ENCODE measurements at places on chromosomes 6 and 20.
A peak's percentile ranks its signal among the peaks of the same experiment; 100 is the strongest.

DNA sequence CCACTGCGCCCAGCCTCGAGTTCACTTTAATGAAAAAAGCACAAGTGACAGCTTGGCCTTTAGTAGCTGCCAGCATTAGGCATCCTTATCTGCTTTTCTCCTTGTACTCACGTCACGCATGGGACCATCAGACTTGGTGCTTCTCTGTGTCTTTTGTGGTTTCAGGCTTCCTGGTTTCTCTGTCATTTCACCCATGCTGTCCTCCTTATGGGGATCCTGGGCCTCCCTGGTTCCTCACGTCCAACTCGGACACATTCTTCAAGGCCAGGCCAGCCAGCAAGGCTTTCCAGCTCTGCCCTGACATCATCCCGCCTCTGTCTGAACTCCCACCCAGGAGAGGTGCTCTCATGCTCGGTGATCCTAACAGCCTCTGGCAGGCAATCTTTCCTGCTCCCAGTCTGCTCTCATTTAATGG lies 83.2 kb downstream of the TIAM2 start:
- DNase-seq, result no peak

- DNase-seq, result no peak
Measured at GRCh38 chr6:105964979-105965760, 121.0 kb upstream of the PRDM1 start.

DNA sequence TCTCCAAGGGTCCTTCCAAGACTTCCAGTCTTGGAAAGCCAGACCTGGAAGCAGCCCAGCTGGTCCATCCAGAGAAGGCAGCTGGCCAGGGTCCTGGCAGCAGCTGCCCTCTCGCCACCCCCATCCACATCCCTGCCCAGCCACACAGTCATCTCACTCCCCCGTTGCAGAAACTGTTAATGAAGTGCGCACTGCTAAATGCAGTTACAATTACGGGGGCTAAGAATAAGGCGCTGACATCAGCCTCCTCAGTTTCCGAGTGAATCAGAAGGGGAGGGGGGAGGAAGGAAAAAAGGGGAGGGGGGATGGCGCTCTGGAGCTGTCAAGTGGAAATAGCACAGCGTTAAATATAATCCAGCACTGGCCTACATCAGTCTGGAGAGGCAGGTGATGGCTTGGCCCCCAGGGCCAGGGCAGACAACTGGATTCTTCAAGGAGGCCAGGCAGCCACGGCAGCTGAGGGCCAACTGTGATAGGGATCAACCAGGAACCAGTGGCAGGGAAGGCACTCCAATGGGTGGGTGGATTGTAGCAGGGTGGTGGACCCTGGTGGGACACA lies 6.9 kb downstream of the RIMS4 start:
- DNase-seq, result no peak

GRCh38 chr6:115708850-115709249 lies 351.8 kb downstream of the FRK start:
- no peak for DNase-seq

- DNase-seq, result peak; percentile 73
Measured at GRCh38 chr6:147201885-147202515, 2.2 kb upstream of the STXBP5 start.

DNA sequence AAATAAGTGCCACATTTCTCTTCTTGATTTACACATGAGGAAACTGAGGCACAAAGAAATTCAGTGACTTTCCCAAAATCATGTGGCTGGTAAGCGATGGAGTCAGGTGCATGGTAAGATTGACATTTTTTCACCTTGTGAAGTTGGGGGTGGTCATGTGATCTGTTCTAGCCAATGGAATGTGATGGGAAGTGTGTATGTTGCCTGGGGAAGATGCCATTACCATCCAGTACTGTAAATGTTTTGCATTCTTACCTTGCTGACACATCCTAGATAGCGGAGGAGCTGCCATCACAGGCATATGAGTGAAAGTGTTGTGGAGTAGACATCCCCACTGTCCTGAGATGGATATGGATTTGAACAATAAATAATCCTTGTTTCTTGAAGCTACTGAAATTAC lies 499.6 kb upstream of the SULF2 start:
- no peak for DNase-seq

DNA sequence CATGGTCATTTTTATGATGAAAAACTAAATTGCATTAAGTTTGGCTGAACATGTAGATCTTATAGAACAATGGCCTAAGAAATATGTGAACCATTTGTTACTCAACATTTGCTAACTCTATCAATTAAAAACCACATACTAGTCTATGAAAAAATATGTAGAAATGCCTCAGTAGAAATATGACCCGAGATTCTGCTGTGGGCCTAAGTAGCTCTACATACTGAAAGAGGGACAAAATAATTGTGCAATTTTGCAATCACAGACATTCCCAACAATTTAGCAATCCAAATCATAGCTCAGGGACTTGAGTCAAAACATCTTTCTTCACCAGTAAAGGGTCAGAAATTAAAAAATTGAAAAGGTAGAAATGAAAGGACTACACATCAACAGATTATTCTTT lies 619.0 kb downstream of the FRK start:
- DNase-seq, result no peak

DNA sequence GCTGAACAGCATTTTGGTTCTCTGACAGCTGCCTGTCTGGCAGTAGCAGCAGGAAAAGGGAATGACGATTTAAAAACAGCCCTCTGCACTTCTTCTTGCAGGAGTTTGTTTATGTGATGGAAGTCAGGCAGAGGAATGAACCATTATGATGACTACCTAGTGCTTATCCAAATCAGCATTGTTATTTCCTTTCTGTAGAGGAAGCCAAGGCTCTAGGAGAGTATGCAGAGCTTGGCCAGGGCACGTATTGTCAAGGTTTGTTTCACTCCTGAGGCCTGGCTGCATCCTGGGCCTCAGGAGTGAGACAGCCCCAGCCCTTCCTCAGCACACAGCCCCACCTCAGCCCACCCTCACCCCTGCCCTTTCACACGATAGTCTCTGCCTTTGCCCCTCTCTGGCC lies 68.5 kb downstream of the FAM229B start:
- DNase-seq, result no peak

- no peak for DNase-seq
Measured at GRCh38 chr20:2759603-2760296, 40.7 kb downstream of the CPXM1 start.

- DNase-seq, result peak; percentile 73
Measured at GRCh38 chr20:34708621-34709043, 4.5 kb downstream of the TP53INP2 start.

GRCh38 chr6:111972745-111973117 lies 81.2 kb upstream of the CCN6 start:
- DNase-seq, result no peak

GRCh38 chr6:144476286-144476685 lies 191.2 kb downstream of the UTRN start:
- no peak for DNase-seq

DNA sequence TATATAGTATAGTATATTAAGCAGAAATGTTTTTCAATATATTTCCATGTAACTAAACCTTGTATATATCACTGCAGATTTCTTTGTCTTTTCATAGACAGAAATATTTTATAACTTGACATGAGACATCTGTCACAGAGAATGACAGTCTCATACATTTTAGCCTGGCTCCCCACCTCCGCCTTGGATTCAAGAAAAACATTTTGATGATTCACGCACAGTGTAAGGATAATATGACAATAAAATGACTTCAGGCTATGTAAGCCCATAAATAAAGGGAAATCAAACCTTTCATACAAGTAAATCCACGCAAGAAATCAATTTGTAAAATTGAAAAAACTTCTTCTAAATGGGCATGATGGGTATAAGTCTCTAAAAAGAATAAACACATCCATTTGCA lies 36.4 kb downstream of the FBXO5 start:
- no peak for DNase-seq

Measured in GM23338 (cell line).